ENCODE measurements at places on chromosomes 1 and 21.
A peak's percentile ranks its signal among the peaks of the same experiment; 100 is the strongest.

- DNase-seq = no peak
Measured at GRCh38 chr21:33872881-33873515, 42.6 kb downstream of the ATP5PO start.

GRCh38 chr1:210736713-210737112 is 397.2 kb downstream of the KCNH1 start:
- DNase-seq = no peak

GRCh38 chr1:9133870-9134585 is 5.1 kb upstream of the GPR157 start:
- DNase-seq = no peak

GRCh38 chr1:201022493-201022819 is 1.1 kb downstream of the KIF21B start:
- no peak for DNase-seq

GRCh38 chr1:107877092-107877491 is 87.9 kb downstream of the VAV3 start:
- DNase-seq = peak; percentile 29
